CD4-positive, alpha-beta T cell treated with Interleukin-17A for 4 hours (primary cell): ENCODE measurements at places on chromosomes 3 and 15.

GRCh38 chr3:23239211-23240068, 36.3 kb downstream of the UBE2E2 start:
- DNase-seq: no peak

GRCh38 chr3:56952061-56952460, 108.4 kb upstream of the SPATA12 start:
- no peak for DNase-seq

DNA sequence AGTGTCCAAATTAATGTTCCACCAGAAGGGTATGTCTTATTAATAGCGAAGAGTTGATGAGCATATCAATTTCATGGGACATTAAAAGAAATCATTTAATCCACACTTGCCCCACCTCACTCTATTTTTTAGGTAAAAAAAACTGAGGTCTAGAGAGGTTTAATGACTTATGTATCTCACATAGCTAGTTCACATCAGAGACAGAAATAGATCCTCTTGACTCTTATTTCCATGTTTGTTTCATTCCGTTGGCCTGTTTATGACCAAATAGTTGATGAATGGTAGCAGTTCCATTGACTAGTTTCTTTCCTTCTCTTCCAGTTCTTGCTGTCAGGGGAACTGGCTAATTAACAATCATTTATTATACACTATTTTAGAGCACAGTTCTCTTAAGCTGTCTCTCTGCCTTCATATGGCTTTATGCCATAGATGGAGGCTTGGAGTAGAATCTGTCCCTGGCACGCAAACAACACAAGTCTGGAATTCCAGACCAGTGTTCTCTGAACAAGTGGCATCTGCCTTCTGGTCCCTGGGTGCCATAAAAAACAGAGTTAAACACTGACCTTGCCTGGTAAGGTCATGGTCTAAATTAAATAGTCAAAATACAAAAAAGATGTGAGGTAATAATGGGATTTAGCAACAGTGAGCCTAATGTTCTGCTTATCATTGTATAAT, 220.0 kb upstream of the CGNL1 start:
- no peak for DNase-seq

GRCh38 chr15:70870051-70870450, 16.1 kb upstream of the LARP6 start:
- DNase-seq: no peak

DNA sequence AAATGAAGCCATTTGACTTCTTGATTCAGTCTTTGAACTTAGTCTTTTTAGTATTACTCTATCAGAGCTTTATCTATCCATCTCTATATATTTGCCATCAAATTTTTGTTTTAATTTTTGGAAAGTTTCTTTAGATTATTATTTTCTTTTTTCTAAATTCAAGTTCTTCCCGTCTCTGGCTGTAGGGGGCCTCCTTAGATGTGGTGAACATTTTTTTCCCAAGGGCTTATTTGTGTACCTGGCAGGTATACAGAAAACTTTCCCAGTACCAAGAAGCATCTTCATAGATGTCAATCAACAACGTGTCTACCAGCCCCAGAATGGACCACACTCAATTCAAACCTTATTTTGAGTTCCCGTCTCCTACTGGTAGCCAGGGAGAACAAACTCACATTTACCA, 486.8 kb upstream of the CNTN4 start:
- DNase-seq: no peak

DNA sequence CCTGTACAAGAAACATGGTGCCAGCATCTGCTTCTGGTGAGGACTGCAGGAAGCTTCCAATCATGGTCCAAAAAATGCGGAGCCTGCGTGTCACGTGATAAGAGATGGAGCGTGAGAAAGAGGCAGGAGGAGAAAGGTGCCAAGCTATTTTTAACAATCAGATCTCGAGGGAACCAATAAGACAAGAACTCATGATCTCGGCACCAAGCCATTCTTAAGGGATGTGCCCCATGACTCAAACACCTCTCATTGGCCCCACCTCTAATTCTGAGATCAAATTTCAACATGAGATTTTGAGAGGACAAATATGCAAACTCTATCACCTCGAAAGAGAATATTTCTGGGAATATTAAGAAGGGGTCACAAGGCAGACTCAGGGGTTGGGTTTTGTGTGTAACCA, 107.2 kb downstream of the PYDC2 start:
- DNase-seq: no peak

DNA sequence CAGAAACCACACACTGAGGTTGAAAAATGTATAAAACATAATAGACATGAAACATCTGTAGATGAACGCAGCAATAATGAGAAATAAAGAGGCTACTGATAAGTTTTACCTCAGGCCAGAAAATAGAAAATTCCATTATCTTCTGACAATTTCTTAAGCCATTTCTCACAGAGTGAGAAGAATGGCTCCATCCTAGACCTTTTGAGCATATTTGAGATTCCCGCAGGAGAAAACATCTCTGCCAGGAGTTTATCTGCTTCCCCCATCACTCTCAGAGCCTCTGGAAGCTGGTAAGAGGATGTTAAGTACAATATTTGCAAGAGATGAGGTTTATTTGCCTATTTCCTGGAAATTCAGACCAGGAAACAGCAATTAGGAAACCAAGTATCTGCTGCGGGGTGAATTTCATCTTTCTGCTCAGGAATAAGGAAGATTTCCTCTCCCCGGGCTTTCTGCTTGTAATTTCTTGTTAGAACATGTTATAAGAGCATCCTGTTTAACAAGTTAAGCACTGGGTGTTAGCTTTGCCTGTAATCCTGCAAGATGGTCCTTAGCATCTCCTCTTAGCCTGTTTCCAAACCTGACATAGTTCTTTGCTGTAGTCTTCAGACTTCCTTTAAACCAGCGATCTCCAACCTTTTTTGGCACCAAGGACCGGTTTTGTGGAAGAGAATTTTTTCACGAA, 54.8 kb downstream of the ATP13A4 start:
- DNase-seq: no peak

DNA sequence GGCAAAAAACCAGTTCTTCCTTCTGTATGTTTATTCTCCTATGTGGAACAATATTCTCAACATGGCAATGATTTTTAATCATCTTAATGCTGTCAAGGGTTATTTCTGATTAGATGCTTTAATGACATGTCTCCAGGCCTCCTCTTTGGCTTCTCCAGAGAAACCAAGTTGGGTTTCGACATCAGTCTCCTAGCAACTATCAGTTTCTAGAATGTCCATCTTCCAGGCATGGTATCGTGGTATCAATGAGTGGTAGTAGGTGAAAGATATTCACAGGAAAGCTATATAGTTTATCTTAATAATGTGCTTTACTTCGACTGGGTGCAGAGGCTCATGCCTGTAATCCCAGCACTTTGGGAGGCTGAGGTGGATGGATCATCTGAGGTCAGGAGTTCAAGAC, 128.5 kb downstream of the C3orf70 start:
- no peak for DNase-seq

DNA sequence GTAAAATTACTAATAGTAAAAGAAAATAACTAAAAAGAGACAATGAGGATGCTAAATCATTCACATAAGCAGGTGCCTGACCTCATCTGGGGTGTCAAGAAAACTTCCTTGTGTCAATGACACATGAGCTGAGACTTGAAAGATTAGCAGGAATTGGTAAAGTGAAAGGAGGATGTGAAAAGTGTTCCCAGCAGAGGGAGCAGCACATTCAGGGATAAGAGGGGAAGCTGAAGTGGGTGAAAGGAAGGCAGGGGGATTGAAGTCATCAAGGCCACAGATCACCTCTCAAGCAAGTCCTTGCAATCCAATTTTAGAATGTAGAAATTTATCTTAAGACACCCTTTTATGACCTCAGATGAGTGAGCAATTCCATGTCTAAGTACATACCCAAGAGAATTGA, 60.2 kb upstream of the ACP3 start:
- DNase-seq: no peak

- no peak for DNase-seq
These were observed 169.5 kb downstream of the TNIK start for GRCh38 chr3:171290680-171291079.

DNA sequence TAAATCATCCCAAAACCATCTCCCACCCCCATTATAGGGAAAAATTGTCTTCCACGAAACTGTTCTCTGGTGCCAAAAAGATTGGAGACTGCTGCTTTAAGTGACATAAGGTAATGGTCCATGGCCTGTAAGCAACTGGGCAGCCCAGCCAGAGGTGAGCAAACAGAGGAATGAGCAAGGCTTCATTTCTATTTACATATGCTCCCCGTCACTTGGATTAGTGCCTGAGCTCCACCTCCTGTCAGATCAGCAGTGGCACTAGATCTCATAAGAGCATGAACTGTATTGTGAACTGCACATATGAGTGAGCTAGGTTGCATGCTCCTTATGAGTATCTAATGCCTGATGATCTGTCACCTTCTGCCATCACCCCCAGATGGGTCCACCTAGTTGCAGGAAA, 1159.8 kb upstream of the ALCAM start:
- no peak for DNase-seq

DNA sequence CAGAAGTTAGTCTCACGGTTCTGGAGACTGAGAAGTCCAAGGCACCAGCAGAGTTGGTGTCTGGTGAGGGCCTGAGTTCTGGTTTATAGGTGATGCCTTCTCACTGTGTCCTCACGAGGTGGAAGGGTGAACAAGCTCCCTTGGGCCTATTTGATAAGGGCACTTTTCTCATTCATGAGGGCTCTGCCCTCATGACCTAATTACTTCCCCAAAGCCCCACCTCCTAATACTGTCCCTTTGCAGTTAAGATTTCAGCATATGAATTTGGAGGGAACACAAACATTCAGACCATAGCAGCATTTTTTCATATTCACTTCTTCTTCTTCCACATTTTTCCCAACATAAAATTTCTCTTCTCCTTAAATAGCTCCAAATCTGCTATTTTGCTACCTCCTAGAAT, 41.5 kb downstream of the TMEM41A start:
- DNase-seq: no peak

DNA sequence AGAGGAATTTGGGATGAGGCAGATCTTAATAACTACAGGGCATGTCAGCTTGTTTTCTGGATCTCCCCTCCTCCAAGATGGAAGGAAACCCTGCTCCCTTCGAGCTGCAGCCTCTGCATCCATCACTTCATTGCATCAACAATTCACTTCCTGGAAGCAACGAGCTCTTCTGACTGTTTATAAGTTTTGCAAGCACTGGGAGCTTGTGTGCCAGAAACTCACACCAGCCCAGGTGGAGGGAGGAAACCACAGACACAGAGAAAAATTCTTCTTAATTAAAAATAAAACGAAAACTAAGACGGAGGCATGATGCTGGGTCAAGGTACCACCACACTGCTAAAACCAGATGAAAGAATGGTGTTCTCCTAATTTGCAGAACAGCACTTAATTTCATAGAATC, 10.6 kb downstream of the LRIG1 start:
- peak; percentile 51 for DNase-seq

GRCh38 chr3:93992207-93992606, 12.3 kb downstream of the ARL13B start:
- DNase-seq: no peak

DNA sequence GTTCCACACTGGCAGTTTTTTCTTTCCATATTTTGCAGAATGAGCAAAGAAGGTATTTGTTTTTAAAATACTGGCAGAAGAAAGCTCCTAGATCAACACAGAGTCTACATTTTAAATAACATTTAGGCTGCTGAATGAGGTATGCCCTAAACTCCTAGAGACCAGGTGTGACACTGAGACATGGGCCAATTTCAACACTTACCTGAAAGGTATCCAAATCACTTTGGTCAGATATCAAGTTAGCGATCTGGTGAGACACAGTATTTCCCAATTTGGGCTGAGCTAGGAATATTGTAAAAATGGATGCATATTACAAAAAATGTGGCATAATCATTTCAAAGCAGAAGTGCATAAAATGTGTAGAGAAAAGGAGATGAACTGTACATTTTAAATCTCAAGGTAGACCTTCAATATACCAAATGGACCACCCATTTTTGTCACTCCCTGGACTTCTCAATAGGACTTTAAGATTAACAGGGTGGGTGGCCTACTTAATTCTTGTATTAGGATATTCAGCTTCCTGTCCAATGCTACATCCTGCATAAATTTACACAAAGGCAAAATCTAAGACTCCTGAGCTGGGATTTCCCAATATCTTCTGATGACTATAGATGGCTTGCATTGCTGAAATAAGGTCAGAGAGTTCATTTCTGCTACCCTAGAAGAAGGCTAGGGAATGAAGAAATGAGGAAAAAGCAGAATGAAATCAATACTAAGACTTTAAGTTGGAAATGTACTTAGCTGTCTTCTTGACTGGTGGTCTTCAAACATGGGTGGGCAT, 487.8 kb downstream of the FOXP1 start:
- no peak for DNase-seq

GRCh38 chr15:68653031-68653635, 74.3 kb downstream of the CORO2B start:
- no peak for DNase-seq

DNA sequence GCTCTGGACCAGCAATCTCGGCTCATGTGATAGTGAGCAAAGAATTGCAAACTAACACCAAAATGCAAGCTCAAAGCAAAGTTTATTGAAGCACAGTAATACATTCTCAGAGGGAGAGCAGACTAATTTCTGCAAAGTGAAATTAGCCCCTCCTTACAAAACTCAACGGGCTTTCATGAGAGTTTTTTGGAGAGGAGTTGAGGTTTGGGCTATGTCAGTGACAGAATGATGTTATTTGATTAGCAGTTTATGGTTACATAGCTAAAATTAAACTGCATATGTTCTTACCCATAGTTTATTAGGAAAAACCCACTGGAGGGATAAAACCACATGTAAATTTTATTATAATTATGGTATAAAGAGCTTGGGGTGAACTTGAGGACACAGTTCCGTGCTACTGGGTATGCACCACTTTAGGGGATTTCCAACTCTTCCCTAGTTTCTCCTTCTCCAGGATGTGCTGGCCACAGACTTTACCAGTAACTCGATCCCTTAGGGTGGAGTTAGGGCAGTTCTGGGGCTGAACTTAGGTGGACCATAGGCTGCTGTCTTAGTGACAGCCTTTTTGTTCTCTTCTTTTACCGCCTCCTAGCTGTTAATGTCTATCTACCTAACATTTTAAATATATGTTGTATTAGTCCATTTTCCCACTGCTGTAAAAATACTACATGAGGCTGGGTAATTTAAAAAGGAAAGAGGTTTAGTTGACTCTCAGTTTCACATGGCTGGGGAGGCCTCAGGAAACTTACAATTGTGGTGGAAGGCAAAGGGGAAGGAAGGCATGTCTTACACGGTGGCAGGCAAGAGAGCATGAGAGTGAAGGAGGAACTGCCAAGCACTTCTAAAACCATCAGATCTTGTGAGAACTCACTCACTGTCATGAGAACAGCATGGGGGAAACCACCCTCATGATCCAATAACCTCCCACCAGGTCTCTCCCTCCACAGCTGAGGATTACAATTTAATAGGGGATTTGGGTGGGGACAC, 8.9 kb upstream of the AADACL2 start:
- no peak for DNase-seq

GRCh38 chr3:32401126-32401525, 9.5 kb downstream of the CMTM7 start:
- DNase-seq: no peak

GRCh38 chr3:31918179-31919150, 62.6 kb downstream of the OSBPL10 start:
- DNase-seq: no peak
